Muscle of leg (tissue), 16 donors: ENCODE measurements at places on chromosomes 12 and 14. TPM values are rescaled to one million over a fixed set of nuclear protein-coding genes. Genes with fewer than 3 reads are reported as not detected.

DNA sequence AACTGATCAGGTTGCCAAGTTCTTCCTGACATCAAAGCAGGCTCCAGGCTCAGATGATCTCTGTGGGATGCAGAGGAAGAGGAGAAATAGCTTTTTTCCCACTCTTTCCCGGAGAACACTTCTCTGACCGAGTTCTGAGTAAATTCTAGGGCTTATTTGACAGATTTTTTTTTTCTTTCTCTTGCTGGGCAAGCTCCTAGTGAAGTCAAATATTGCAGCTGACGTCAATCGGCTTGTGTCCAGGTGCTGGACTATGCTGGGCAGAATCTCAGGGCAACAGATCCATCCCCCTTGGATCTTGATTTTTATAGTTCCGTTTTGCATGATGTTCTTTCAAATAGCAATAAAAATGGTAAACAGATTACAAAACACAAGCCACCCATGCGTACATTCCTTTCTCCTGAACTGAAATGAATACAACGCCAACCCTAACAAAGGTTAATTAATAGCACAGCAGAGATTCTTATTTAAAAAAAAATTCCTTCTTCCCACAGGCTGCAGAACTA is 182.2 kb downstream of the NOVA1 start:
- DNase-seq: peak; percentile 67

GRCh38 chr12:53750812-53751335 is 905 bp downstream of the CISTR start:
- peak; percentile 69 for DNase-seq

DNA sequence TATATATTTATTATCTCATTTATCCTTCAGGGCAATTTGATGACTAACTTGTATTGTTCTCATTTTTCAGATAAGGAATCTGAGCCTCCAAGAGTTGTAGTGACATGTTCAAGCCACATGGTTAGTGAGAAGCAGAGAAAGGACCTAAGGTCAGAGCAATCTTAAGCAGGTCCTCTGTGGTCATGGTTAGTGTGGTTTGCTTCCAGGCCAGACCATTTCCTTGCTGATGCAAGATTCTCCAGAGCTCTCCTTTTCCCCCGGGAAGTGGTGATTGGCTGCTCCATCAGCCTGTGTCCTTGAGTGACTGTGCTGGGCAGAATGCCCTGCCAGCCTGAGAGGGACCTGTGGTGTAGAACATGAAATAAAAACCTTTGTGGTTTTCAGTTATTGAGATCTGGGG is 141.3 kb downstream of the KTN1 start:
- DNase-seq: no peak

- DNase-seq: no peak
Measured at GRCh38 chr12:123442774-123443173, 6.3 kb upstream of the RILPL2 start.

DNA sequence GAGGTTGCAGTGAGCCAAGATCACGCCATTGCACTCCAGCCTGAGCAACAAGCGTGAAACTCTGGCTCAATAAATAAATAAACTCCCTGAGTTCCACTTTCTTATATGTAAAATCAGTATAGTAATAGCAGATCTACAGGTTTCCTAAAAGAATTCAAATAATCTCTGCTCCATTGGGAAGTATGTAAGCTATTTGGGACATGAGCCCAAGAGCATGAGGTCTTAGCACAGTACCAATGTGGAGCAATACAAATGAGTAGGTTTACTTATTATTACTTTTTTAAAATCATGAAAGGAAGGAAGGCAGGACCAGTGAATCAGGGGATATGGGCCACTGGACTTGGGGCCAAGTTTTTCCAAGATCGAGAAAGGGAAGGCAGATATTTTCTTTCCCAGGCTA is 216.9 kb upstream of the DIO2 start:
- DNase-seq: no peak

Gene KCNMB4
- total RNA-seq: 8.2 TPM

Gene VDR
- 0.40 TPM for total RNA-seq

Gene DNAJC22
- 0.04 TPM for total RNA-seq

- peak; percentile 58 for DNase-seq
Measured at GRCh38 chr12:40208707-40209446, 15.9 kb upstream of the LRRK2 start.

GRCh38 chr12:143964-144649 is 69.8 kb downstream of the SLC6A12 start:
- no peak for DNase-seq

- no peak for DNase-seq
Measured at GRCh38 chr12:1001507-1001906, 10.5 kb downstream of the ERC1 start.

DNA sequence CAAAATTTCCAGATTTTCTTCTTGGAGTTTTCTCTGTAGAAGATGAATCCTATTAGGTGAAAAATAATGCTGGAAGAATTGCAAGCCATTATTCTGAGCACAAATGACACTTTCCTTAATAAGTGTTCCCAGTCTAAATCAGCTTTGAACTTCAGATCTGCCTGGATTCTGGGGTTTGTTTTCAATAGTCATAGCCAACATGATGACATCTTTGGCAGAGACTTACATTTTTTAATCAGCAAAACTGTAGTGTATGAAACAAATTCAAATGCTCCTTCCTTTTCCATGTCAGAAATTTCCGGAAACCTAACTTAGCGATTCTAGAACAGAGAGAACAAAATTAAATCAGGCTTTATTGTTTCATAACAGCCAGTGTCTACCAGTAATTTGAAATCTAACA is 88.5 kb downstream of the TSPAN8 start:
- DNase-seq: peak; percentile 82

DNA sequence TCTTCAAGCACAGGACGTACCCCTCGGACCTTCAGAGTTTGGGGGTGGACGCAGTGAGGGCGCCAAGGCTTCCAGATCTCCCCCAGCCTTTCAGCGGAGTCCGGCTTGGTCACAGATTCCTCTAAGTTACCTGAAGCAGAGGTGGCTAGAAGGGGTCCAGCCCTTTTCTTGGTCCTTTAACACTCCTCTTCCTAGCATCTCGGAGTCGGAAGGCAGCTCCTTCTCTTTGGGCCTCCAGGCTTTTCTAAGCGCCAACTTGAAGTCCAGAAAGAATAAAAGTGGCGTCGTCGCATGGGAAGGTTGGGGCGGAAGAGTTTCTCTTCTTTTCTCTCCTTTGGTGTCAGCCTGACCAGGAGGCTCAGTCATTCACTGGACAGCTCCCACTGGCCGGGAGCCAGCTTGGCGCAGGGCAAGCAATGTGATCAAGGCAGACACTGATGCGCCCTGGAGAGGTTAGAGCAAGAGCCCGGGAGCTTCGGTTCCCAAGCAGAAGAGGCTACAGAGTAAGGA is 9.6 kb downstream of the OR6S1 start:
- peak; percentile 71 for DNase-seq

- no peak for DNase-seq
Measured at GRCh38 chr14:100857233-100857922, 31.5 kb downstream of the MEG3 start.

Gene UNC119B
- 6.0 TPM for total RNA-seq

GRCh38 chr12:93514853-93515252 is 47.5 kb downstream of the MRPL42 start:
- DNase-seq: peak; percentile 71

DNA sequence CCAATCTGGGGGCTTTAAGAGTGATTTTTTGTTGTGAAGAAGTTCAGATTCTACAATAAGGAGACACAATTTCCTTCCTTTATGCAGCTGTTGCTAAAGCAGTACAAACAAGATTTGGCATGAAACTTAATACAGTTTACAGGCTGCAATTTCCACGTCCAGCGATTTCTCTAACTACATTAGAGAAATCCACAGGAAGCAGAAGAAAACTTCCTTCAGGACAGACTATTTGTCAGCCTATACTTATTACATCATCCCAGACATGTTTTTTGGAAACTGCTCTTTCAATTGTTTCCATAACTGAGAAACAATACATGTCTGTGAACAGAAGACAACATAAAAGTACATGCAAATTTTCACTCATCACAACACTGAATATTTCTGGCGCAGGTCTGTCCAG is 204.3 kb downstream of the TTC7B start:
- peak; percentile 95 for DNase-seq

Gene HHIPL1
- 2.3 TPM for total RNA-seq

GRCh38 chr12:111773801-111774551 is 7.2 kb downstream of the ALDH2 start:
- DNase-seq: peak; percentile 85

Gene KNTC1
- total RNA-seq: 20.6 TPM

- DNase-seq: no peak
Measured at GRCh38 chr12:104729091-104729490, 229.0 kb downstream of the SLC41A2 start.

GRCh38 chr12:32755051-32755653 is 545 bp downstream of the YARS2 start:
- peak; percentile 88 for DNase-seq

Gene KRT78
- total RNA-seq: not detected

Gene CIROP
- not detected for total RNA-seq

Gene FGF23
- 0.04 TPM for total RNA-seq

DNA sequence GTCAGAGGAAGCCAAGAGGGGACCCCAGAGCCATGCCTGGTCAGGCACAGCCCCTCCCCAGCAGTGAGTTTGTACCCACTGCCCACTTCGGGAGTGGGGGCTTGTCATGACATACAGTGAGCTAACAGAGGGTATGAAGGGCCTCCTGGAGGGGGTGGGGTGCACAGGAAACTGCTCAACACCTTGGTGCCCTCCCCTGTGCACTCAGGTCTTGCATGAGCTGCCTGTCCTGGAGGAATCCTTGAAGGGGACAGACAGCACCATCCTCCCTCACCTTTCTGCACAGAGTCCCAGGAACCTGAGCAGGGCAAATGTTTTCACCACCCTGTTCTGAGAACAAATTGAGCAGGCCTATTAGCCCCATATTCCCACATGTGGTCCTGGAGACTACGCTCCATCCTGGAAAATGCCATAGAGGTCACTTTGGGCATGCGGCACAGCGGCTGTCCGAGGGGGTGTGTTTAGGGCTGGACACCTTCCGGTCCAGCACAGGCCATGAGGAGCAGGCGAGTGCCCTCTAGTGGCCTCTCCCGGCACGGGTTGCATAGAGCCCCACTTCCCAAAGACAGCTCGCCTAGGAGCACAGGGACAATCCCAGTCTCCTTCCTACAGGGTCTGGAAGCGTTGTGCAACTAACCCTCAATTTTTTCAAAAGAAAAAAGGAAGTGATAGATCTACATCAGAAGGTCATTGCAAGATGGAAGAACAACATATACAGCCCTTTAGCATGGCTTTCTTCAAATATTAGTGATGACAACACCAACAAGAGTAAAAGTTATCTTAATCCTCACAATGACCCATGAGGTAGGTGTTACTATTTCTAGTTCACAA is 31.9 kb upstream of the ZFP36L1 start:
- DNase-seq: peak; percentile 72

DNA sequence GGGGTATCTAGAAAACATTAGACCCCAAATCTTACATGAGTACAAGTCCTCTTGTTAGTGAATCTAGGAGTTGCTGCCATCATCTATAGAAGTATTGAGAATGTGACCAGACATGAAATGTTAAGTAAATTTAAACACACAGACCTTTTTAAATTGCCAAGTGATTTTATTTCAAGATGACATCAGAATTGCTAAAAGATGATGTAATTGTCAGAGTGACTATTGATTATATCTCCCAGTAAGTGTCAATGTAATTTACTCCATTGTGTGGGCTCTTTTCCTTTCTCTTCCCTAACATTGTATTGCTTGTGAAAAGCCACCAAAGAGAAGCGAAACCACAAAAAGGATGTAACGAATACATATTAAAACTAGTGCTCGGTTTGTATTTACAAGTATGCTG is 16.8 kb downstream of the ADAM21 start:
- DNase-seq: no peak

DNA sequence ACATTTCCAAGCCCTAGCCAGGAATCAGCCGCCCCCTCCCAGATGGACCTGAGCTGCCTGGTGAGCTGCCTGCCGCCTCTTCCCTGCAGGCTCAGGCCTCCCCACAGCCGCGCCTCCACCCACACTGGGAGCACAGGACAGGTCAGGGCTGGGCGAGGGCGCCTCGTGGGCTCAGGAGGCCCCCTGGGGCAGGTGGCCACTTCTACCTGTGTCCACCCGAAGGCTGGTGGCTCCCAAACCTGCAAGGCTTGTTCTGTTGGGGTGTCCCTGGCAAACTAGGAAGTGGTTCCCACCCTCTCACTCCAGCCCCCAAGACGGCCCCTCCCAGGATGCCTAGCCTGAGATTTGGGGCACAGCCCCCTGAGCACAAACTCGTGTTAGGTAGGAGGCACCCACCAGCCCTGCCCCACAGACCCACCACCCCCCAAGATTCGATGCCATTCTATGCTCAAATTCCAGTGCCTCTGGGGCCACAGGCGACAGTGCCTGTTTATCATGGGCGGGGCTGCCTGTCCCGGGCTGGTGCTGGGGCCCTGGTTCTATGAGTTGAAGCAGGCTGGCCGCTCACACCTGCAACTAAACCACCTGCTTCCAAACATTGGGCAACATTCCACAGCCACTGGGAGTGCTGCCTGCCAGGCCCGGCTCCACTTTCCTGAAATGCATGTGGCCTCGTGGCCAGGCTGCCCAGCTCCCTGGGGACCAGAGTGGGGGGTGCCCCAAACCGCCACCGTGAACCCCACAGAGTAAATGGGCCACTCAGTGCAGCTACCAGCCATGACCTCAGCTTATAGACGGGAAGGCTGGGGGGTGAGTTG is 6.8 kb downstream of the MMP17 start:
- DNase-seq: no peak

GRCh38 chr14:70808416-70809224 is 693 bp downstream of the MAP3K9 start:
- no peak for DNase-seq

Gene PRPH
- 1.4 TPM for total RNA-seq

Gene ALX1
- 0.62 TPM for total RNA-seq

DNA sequence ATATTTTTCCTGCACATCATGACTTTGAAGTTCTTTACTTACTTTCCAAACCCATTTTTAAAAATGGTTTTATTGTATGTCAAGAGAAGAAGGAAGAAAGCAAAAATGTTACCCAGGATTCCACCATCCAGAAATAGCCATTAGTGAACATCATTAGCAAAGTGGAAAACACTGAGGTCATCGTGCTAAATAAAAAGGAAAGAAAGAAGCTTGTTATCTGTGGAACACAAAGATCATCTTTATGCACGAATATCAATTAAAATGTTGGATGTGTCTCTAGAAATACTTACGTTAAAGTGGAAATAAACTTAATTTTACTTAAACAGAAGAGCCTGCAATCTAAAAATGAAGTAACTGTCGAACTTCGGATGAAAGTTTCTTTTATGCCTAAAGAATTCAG is 27.3 kb downstream of the SFSWAP start:
- DNase-seq: no peak

GRCh38 chr12:21516281-21516680 is 9.8 kb upstream of the SPX start:
- no peak for DNase-seq

Gene NRXN3
- 0.49 TPM for total RNA-seq

DNA sequence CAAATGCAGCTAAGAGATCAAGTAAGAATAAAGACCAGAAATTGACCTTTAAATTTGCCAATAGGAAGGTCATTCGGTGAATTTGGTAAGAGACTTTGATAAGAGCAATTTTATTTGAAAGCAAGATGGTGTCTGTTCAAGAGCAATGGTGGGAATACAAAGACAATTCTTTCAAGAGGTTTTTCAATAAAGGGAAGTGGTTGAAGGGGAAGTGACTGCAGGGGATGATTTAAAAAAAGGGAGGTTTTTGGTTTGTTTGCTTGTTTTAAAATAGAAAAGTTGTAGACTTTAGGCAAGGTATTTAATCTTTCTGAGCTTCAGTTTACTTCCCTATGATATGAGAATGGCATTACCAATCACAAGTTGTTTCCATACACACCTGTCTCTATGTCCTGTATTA is 4.3 kb upstream of the APPL2 start:
- DNase-seq: no peak
